Calu3 (cell line): ENCODE measurements at places on chromosomes 3 and 15. TPM values are rescaled to one million over a fixed set of nuclear protein-coding genes. Genes with fewer than 3 reads are reported as not detected.

DNA sequence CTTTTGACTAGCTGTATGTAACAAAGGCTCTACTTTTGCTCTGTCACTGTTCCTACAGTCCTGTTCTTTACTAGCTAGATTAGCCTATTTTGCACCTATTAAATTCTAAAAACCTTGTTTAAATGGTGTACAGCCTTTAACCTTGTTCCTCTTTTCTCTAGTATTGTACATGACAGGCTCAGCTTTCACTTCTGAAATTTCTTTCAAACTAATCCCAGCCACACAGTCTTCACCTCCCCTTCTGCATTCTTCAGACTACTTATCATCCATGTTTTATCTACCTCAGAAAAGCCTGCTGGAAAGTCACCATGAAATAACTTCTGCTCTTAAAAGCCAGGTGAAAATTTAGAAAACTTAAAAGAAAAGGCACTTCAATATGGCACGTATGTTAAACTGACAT is 122.4 kb downstream of the NECTIN3 start:
- no peak for DNase-seq
- no peak overlapping the region for H3K4me3 ChIP-seq
- no peaks in the 10 kb centered on the region for H3K27me3 ChIP-seq
- H3K27ac ChIP-seq, result no peak overlapping the region
- H3K36me3 ChIP-seq, result peaks cover 10% of the 10 kb centered on the region

DNA sequence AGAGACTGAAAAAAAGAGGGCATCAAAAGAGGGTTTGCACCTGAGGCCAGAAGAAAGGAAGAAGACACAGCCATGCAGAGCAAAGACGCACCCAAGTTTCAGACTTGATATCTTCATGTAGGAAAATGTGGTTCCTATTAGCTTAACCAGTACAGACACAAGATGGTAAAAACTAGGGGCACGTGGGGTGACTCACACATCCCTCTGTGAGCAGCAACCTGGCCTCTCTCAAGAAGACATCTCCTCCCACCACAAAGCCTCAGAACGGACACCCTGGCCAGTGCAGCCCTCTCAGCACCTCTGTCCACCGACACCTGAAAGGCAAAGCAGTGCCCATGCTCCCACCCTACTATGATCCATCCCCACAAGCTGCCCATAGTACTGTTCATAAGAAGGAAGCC is 33.3 kb downstream of the GLB1 start:
- no peak for DNase-seq
- peaks cover 12% of the 10 kb centered on the region for H3K36me3 ChIP-seq
- no peaks in the 10 kb centered on the region for H3K4me1 ChIP-seq
- H3K4me3 ChIP-seq, result no peak overlapping the region
- no peaks in the 10 kb centered on the region for H3K27me3 ChIP-seq
- no peak overlapping the region for H3K27ac ChIP-seq

The CCR4 gene
- total RNA-seq, result not detected in 2 replicates

The TMEM212 gene
- total RNA-seq, result not detected in 2 replicates

The THPO gene
- total RNA-seq, result not detected in 2 replicates

The CTSH gene
- 327 and 433 TPM in 2 replicates for total RNA-seq

The RASL12 gene
- 0.12 and 0.39 TPM in 2 replicates for total RNA-seq

DNA sequence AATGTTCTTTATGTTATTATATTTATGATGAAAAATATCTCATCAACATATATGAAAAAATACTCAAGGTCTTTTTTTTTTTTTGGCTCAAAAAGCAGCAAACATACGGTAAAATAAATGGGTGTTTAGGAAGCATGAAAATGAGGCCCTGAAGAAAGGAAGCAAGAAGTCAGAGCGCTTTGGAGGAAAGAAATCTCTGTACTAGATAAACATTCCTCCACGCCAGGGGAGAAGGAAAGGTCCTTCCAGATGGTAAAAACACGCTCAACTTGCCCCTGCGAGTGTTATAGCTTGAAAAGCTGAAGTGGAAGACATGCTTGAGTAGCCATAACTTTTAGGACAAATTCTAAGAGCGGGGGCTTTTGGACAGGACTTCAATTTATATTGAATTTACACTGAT is 52.9 kb downstream of the FEM1B start:
- H3K4me3 ChIP-seq, result no peak overlapping the region
- peaks cover 100% of the 10 kb centered on the region for H3K27me3 ChIP-seq
- no peak for DNase-seq
- H3K36me3 ChIP-seq, result peaks cover 3% of the 10 kb centered on the region

GRCh38 chr15:39139431-39140059 is 441.3 kb upstream of the THBS1 start:
- H3K27ac ChIP-seq, result no peak overlapping the region
- no peaks in the 10 kb centered on the region for H3K27me3 ChIP-seq
- H3K4me1 ChIP-seq, result peaks cover 12% of the 10 kb centered on the region
- no peak overlapping the region for H3K4me3 ChIP-seq
- no peak for DNase-seq
- no peaks in the 10 kb centered on the region for H3K36me3 ChIP-seq

GRCh38 chr15:85399627-85400026 is 19.2 kb downstream of the AKAP13 start:
- H3K36me3 ChIP-seq, result no peaks in the 10 kb centered on the region
- no peak overlapping the region for H3K4me3 ChIP-seq
- peaks cover 20% of the 10 kb centered on the region for H3K4me1 ChIP-seq
- H3K27ac ChIP-seq, result no peak overlapping the region

The EIF2B5 gene
- total RNA-seq, result 79.6 and 87.9 TPM in 2 replicates
